ENCODE measurements at places on chromosomes 16 and 17.

DNA sequence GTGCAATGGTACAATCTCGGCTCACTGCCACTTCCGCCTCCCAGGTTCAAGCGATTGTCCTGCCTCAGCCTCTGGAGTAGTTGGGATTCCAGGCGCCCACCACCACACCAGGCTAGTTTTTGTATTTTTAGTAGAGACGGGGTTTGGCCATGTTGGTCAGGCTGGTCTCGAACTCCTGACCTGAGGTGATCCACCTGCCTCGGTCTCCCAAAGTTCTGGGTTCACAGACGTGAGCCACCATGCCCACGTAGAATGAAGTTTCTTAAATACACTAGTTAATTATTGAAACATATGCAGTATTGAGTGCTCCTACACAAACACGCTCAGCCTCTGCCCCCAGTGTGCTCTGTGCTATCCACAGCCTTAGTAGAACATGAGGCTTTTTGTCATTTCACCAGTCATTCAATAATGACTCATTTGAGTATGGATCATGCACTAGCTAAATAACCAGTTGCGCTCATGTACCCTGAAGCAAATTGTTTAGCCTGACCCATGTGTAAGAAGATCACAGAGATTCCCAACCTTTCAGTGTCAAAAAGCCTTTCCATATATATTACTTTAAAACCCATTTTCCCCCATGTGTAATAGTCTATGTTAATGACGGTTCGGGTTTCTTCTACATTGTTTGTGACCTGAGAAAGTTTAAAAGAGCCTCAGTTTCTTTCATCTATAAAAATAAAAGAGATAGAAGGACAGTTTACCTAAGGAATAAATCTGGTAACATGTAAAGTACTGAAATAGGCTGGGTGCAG is 49.7 kb downstream of the TUBD1 start:
- H3K27ac ChIP-seq = no peak overlapping the region
- DNase-seq = no peak
- no peaks in the 10 kb centered on the region for H3K36me3 ChIP-seq

- H3K27me3 ChIP-seq = no peaks in the 10 kb centered on the region
- H3K4me1 ChIP-seq = no peaks in the 10 kb centered on the region
- DNase-seq = no peak
- H3K36me3 ChIP-seq = no peaks in the 10 kb centered on the region
- no peak overlapping the region for H3K4me3 ChIP-seq
- H3K27ac ChIP-seq = no peak overlapping the region
These were observed 267.8 kb downstream of the PMP22 start for GRCh38 chr17:14997290-14997689.

GRCh38 chr17:11996722-11997146 is 541 bp downstream of the ZNF18 start:
- H3K4me3 ChIP-seq = peak overlapping the region; percentile 88
- peaks cover 7% of the 10 kb centered on the region for H3K27me3 ChIP-seq
- H3K27ac ChIP-seq = peak overlapping the region; percentile 86
- no peaks in the 10 kb centered on the region for H3K4me1 ChIP-seq

DNA sequence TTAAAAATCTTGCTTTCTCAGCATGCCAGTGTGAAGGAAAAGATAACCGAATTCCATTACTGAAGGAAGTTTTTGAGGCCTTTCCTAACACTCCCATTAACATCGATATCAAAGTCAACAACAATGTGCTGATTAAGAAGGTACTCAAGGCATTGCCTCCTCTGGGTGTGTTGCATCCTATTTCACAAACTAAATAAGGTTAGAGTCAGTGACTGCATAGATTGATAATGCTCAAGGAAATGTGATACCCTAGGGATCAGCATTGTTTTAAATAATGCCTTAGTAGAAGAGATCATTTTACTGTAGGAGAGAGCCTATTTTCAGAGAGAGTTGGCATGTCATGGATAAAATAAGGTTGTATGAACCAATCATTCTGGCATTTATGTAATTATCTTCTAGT is 36.8 kb downstream of the GDPD1 start:
- no peaks in the 10 kb centered on the region for H3K4me1 ChIP-seq
- no peak overlapping the region for H3K4me3 ChIP-seq
- no peak overlapping the region for H3K27ac ChIP-seq

GRCh38 chr16:2081201-2082084 is 33.7 kb downstream of the TSC2 start:
- no peaks in the 10 kb centered on the region for H3K36me3 ChIP-seq
- no peak overlapping the region for H3K4me3 ChIP-seq
- DNase-seq = no peak
- H3K4me1 ChIP-seq = peaks cover 6% of the 10 kb centered on the region
- no peak overlapping the region for H3K27ac ChIP-seq
- H3K27me3 ChIP-seq = peaks cover 8% of the 10 kb centered on the region

- peaks cover 3% of the 10 kb centered on the region for H3K4me1 ChIP-seq
- no peak overlapping the region for H3K4me3 ChIP-seq
- no peak overlapping the region for H3K27ac ChIP-seq
- DNase-seq = no peak
- no peaks in the 10 kb centered on the region for H3K36me3 ChIP-seq
These were observed 285.2 kb upstream of the N4BP1 start for GRCh38 chr16:48895142-48895541.

DNA sequence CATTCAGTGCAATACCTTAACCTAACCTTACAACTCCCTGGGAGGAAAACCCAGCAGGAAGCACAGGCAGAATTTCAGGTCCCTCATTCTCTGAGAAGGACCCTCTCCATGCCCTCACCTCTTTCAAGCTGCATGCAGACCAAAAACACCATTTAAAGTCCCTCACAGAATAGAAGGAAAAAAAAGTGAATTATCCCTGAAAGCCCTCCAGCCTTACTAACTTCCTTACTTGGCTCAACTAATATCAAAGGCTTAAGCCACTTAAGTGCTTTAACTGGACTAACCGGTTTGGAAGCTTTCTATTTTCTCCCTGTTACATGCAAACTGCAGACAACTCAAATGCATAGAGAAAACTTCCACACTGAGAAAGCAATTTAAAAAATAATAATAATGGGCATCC is 60.5 kb downstream of the ADAMTS18 start:
- H3K4me3 ChIP-seq = no peak overlapping the region
- H3K36me3 ChIP-seq = no peaks in the 10 kb centered on the region
- H3K27me3 ChIP-seq = peaks cover 2% of the 10 kb centered on the region
- H3K27ac ChIP-seq = no peak overlapping the region

GRCh38 chr17:56440419-56440818 is 153.1 kb upstream of the NOG start:
- no peaks in the 10 kb centered on the region for H3K36me3 ChIP-seq
- no peak overlapping the region for H3K27ac ChIP-seq
- H3K4me1 ChIP-seq = peaks cover 2% of the 10 kb centered on the region
- no peak overlapping the region for H3K4me3 ChIP-seq
- DNase-seq = no peak

DNA sequence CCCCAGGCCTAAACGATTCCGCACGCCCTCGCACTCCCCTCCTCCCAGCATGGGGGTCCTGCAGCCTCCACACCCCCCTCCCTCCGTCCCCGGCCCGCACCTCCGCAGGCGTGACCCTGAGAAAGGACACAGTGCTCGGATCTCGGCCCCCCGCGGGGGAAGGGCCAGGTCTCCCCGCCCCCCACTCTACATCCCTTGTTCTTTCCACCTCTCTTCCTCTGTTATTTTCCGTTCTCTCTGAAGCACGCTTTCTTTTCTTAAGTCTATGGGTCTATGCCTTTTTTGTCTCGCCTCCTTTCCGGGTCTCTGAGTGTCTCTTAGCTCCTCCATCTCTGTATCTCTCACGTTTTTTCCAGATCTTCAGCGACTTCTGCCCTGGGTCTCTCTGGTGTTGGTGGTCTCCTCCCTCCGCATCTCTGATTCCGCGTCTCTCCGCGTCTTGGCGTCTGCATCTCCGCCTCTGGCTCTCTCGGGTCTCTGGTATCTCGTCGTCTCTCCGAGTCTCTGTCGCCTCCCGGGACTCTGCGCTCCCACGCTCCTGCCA is 2.1 kb upstream of the HES7 start:
- H3K27me3 ChIP-seq = peaks cover 42% of the 10 kb centered on the region
- peak; percentile 59 for DNase-seq
- H3K4me1 ChIP-seq = peaks cover 18% of the 10 kb centered on the region
- peak overlapping the region; percentile 87 for H3K27ac ChIP-seq
- H3K36me3 ChIP-seq = no peaks in the 10 kb centered on the region
- H3K4me3 ChIP-seq = peak overlapping the region; percentile 95

DNA sequence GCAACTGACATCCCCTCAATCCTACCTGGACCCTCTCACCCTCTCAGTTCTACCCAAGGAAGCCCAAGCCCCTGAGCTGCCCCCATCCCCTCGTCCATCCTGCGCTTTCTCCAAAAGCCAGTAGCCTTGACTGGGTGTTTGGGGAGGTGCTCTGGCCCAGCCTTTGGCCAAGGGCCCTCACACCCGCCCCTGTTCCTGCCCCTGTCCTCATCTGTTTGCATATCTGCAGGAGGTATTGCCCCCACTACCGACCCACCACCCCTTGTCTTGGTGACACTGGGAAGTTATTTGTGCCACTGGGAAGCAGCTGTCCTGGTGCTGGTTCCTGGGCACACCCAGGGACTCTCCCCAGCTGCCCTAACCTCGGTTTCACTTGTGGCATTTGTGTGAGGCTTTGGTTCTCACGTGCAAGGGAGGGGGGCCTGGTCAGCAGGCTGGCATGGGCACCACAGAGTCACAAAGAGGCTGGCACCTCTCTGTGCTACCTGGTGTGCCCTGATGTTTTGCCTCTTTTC is 75.3 kb downstream of the MRC2 start:
- peaks cover 8% of the 10 kb centered on the region for H3K27me3 ChIP-seq
- no peak overlapping the region for H3K4me3 ChIP-seq
- peaks cover 9% of the 10 kb centered on the region for H3K4me1 ChIP-seq
- peaks cover 8% of the 10 kb centered on the region for H3K36me3 ChIP-seq

DNA sequence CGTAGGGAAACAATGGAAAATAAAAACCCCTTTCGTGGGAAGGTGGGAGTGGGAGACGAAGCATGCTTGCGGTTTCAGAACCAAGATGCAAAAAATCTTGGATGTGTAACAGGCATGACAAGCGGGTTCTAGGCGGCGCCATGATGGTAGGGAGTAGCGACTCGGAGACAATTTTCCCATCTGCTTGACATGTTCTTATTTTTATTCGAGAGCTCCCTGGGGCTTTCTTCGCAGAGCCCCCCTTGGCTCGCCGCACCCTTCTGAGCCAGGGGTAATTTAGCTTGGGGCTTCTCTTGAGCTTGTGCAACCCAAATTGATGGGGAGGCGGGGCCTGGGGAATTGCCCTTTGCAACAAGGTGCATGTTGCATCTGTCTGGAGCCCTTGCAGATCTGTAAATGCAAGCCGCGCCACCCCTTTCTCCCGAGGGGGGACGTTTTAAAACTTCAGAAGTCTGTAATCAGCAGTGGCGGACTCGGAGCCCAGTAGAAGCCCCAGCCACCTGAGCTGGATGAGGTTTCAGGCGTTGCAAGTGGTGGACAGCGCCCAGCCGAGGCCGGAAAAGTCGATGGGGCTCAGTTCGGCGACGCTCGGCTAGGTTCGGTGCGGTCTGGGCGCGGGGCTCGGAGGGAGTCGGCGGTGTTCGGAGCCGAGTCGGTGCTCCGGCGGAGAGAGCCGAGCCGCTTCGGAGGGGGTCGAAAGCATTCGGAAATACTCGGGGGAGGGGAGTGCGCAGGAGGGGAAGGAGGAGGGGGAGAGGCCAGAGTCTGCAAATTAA is 2.9 kb downstream of the GNAO1 start:
- H3K27me3 ChIP-seq = peaks cover 10% of the 10 kb centered on the region
- DNase-seq = peak; percentile 96
- no peaks in the 10 kb centered on the region for H3K36me3 ChIP-seq
- peak overlapping the region; percentile 99 for H3K4me3 ChIP-seq

Data from glutamatergic neuron (in vitro differentiated cells).